Esophagus (tissue), 2 donors: ENCODE measurements at places on chromosomes 2 and 18. TPM values are rescaled to one million over a fixed set of nuclear protein-coding genes. Genes with fewer than 3 reads are reported as not detected.

Gene IL36RN
- polyA plus RNA-seq, result 38.4 TPM

Gene ITPRIPL1
- 1.4 TPM for polyA plus RNA-seq

Gene GAL3ST2
- 0.02 TPM for polyA plus RNA-seq

Gene RAPH1
- 3.8 TPM for polyA plus RNA-seq

Gene CLHC1
- polyA plus RNA-seq, result 10.9 TPM

Gene RGPD4
- polyA plus RNA-seq, result not detected

Gene COL3A1
- 25.2 TPM for polyA plus RNA-seq

Gene TWSG1
- polyA plus RNA-seq, result 10.2 TPM

Gene SGPP2
- polyA plus RNA-seq, result 13.9 TPM

Gene CASP10
- polyA plus RNA-seq, result 5.2 TPM

Gene GPR45
- polyA plus RNA-seq, result not detected

Gene CD207
- polyA plus RNA-seq, result 10.2 TPM

Gene PSTPIP2
- 4.2 TPM for polyA plus RNA-seq

Gene PRKAG3
- 0.02 TPM for polyA plus RNA-seq

Gene CTAGE1
- polyA plus RNA-seq, result not detected

Gene OTOS
- polyA plus RNA-seq, result not detected

Gene FOXD4L1
- polyA plus RNA-seq, result 0.22 TPM

Gene ITGB6
- 9.1 TPM for polyA plus RNA-seq

Gene ABHD1
- polyA plus RNA-seq, result 0.31 TPM

Gene NPHP1
- polyA plus RNA-seq, result 1.5 TPM

Gene DNAJB2
- polyA plus RNA-seq, result 47.8 TPM
